Natural killer cell (primary cell): ENCODE measurements at places on chromosomes 5 and 9. TPM values are rescaled to one million over a fixed set of nuclear protein-coding genes. Genes with fewer than 3 reads are reported as not detected.

DNA sequence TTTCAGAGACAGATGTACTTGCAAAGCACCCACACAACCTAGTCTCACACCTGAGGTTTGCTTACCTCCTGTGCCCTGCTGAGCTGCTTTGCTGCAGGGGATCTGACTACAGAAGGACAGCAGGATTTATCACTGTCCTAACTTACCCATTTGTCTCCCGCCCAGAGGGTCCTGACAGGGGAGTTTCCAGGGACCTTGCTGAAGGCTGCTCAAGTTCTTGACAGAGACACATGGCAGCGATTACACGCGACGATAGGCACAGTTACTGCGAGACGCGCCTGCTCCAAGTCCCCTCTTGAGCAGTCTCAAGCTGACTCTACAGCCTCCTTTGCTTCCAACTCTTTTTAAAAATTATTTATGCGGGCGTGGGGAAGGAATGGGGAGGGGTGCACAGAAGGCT, 24.6 kb upstream of the GALNT10 start:
- peaks cover 3% of the 10 kb centered on the region for H3K27me3 ChIP-seq
- H3K4me1 ChIP-seq, result no peaks in the 10 kb centered on the region
- H3K4me3 ChIP-seq, result no peak overlapping the region
- no peak overlapping the region for H3K27ac ChIP-seq
- H3K36me3 ChIP-seq, result no peaks in the 10 kb centered on the region

The NUTM2F gene
- not detected for total RNA-seq

DNA sequence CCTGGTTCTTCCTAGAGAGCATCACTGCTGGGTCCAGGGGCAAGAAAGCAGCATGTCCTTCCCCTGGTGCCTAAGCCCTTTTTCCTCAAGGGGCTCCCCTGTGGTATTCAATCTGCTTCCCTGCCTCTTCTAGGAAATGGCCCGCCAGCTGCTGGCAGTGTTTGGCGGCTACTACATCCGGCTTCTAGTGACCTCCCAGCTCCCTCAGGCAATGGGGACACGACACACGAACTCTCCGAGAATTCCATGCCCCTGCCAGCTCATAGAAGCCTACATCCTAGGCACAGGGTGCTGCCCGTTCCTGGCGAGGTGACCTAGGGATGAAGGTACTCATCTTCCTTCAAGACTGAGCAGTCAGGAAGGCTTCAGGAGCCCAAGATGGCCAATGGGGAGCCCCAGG, 14.6 kb downstream of the TEX53 start:
- no peak overlapping the region for H3K4me3 ChIP-seq
- no peak overlapping the region for H3K27ac ChIP-seq
- H3K36me3 ChIP-seq, result peaks cover 27% of the 10 kb centered on the region
- no peaks in the 10 kb centered on the region for H3K4me1 ChIP-seq
- no peaks in the 10 kb centered on the region for H3K27me3 ChIP-seq

DNA sequence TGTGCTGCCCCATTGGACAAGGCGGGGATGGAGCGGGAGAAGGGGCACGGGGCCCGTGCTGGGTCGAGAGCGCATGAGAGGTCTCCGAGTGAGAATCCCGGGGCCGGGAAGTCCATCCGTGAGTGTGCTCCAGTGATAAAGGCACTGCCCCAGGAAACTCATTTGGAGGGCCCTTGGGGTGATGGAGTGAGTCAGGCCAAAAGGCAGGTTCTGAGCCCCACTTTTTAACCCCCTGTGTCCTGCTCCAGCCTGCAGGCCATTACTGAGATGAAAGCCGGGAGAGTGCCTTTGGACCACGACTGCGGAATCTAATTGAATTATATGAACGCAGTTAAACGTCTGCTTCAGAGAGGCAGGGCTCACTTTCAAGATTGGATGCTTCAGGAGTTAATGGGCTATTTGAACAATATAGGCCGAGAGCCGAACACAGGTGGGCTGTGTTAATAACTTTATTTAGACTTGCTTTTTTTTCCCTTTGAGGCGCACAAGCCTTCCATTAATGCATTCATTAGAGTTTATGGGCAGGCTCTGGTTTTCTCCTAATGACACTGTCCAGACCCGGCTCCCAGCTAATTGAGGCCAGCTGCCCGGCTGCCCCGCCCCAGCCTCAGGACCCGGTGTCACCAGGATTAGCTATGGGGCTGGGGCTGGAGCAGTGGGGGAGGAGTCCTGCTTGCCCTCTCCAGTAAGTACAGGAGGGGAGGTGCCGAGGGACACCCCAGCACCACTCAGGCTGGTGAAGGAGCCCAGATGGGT, 79.1 kb upstream of the LMX1B start:
- H3K36me3 ChIP-seq, result no peaks in the 10 kb centered on the region
- H3K4me3 ChIP-seq, result no peak overlapping the region
- no peaks in the 10 kb centered on the region for H3K27me3 ChIP-seq
- DNase-seq, result no peak
- H3K27ac ChIP-seq, result no peak overlapping the region
- peaks cover 24% of the 10 kb centered on the region for H3K4me1 ChIP-seq

- no peaks in the 10 kb centered on the region for H3K4me1 ChIP-seq
- no peak overlapping the region for H3K27ac ChIP-seq
- H3K4me3 ChIP-seq, result no peak overlapping the region
- no peaks in the 10 kb centered on the region for H3K36me3 ChIP-seq
- H3K27me3 ChIP-seq, result no peaks in the 10 kb centered on the region
These were observed 16.0 kb downstream of the FAM174A start for GRCh38 chr5:100551183-100551582.

The CDH6 gene
- not detected for total RNA-seq

- H3K27me3 ChIP-seq, result no peaks in the 10 kb centered on the region
- DNase-seq, result no peak
- no peak overlapping the region for H3K27ac ChIP-seq
- H3K4me3 ChIP-seq, result no peak overlapping the region
- H3K36me3 ChIP-seq, result no peaks in the 10 kb centered on the region
These were observed 127.2 kb upstream of the SLC44A1 start for GRCh38 chr9:105117234-105117633.

- no peak for DNase-seq
- H3K27ac ChIP-seq, result no peak overlapping the region
- H3K36me3 ChIP-seq, result no peaks in the 10 kb centered on the region
- H3K4me1 ChIP-seq, result no peaks in the 10 kb centered on the region
These were observed 185.4 kb downstream of the PHF2 start for GRCh38 chr9:93761822-93762221.

- H3K27me3 ChIP-seq, result no peaks in the 10 kb centered on the region
- DNase-seq, result no peak
- H3K4me1 ChIP-seq, result peaks cover 15% of the 10 kb centered on the region
- peak overlapping the region; percentile 95 for H3K27ac ChIP-seq
- peak overlapping the region; percentile 86 for H3K4me3 ChIP-seq
These were observed 629 bp downstream of the ZBTB26 start for GRCh38 chr9:122930541-122931225.

DNA sequence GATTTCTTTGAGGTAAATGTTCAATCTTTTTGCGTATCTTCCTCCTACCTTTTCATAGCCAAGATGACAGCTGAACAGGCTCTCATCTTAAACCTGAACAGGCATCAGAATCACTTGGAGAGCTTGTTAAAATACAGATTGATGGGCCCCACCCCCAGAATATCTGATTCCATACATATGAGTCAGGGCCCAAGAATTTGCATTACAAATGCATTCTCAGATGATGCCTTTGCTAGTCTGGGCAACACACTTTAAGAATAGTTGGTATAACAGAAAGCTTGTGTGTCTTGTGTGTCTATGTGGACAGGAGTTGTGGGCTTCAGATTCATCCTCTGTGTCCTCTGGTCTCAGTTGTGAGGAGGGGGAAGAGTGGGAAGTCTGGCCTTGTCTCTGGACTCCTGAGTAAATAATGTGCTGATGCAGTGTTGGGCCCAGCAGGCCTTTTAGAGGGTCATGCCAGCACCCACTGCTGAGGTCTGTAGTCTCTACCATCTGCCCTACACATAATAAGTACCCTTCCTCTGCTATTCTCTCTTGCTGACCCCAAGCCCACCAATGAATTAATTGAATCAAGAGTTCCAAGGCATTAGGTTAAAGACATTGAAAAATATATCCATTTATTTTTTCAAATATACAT, 43.1 kb downstream of the PTCD2 start:
- no peaks in the 10 kb centered on the region for H3K4me1 ChIP-seq
- no peak overlapping the region for H3K27ac ChIP-seq
- H3K27me3 ChIP-seq, result no peaks in the 10 kb centered on the region
- no peak for DNase-seq
- H3K4me3 ChIP-seq, result no peak overlapping the region

The GMCL2 gene
- total RNA-seq, result not detected

DNA sequence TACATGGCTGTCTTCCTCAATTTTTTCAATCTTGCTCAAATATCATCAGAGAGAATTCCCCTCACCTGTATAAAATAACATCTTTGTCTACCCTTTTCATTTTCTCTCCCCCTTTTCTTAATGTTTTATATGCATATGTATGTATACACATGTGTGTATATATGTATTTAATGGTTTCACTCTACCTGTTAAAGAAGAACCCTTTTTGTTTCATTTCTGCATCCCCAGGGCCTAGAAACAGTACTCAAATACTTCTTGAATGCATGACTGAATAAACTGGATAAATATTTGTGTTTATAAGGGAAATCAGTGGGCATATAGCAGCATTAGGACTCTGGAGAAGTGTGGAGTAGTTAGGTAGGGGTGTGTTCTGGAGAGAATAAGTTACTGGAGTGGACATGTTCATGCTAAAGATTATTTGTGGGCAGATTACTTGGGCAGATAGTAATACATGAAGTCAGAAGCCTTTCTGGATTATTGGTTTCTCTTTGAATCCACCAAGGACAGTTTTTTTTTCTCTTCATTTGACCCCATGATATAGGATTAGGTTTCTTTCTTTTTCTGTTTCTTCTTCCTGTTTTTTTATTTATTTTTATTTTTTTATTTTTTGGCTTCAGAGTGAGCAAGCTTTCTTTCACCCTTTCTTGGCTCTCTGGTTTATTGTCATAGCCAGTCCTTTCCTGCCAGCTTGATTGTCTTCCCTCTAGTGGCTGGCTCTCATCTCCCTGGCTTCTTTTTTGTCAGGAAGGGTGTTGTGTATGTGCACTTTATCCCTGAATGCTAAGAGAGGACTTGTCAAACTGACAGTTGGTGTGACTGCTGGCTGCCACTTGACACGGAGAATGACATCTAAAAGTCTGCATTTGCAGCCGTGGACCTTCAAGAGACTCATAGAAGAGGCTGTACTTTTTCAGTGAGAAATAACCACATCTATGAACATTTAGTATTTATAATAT, 89.3 kb downstream of the ZCCHC7 start:
- H3K4me1 ChIP-seq, result no peaks in the 10 kb centered on the region
- DNase-seq, result no peak
- H3K36me3 ChIP-seq, result peaks cover 6% of the 10 kb centered on the region
- no peaks in the 10 kb centered on the region for H3K27me3 ChIP-seq
- peak overlapping the region; percentile 3 for H3K27ac ChIP-seq
- H3K4me3 ChIP-seq, result no peak overlapping the region

- no peak for DNase-seq
- no peak overlapping the region for H3K4me3 ChIP-seq
- no peaks in the 10 kb centered on the region for H3K4me1 ChIP-seq
- no peaks in the 10 kb centered on the region for H3K27me3 ChIP-seq
- no peaks in the 10 kb centered on the region for H3K36me3 ChIP-seq
These were observed 494.2 kb downstream of the MTRR start for GRCh38 chr5:8363138-8363537.
